ENCODE measurements at places on chromosomes 12 and 14.

DNA sequence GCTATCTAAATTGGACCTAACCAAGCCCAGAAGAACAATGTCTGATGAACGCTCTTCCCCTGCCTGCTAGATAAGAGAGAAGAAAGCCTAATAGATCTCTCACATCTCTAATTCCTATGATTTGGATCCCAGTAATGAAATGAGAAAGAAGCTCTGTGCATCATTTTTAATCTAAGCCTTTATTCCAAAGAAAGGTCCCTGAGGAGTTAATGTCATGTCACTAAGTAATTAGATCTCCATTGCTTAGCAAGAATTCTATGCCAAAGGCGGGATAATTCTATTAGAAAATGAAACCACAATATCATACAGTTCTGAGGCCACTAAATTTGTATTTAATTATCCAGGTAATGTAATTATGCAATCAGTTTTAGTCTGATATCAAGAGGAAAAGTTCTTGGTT is 74.2 kb upstream of the TMEM260 start:
- no peak for DNase-seq

- peak; percentile 73 for DNase-seq
Measured at GRCh38 chr14:97458661-97459579, 661.7 kb downstream of the VRK1 start.

- no peak for DNase-seq
Measured at GRCh38 chr12:104348283-104348993, 44.9 kb downstream of the EID3 start.

DNA sequence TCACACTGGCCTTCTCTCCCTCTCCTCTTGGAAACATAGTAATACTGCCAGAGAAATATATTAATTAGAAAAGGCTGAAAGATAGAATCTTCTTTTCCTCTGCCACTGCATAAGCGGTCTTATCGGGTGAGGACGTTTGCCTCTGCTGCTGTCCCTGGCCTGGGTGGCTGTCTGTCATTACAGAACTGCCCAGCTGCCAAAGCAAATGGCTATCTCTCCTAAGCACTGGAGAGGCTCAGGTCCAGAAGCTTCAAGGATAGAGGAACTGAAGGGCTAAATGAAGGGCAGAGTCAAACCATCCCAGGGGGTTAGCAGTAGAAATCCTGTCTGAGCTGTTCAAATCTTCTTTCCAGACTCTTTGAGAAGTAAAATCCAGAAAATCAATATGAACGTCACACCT is 198.6 kb upstream of the CAND1 start:
- no peak for DNase-seq

DNA sequence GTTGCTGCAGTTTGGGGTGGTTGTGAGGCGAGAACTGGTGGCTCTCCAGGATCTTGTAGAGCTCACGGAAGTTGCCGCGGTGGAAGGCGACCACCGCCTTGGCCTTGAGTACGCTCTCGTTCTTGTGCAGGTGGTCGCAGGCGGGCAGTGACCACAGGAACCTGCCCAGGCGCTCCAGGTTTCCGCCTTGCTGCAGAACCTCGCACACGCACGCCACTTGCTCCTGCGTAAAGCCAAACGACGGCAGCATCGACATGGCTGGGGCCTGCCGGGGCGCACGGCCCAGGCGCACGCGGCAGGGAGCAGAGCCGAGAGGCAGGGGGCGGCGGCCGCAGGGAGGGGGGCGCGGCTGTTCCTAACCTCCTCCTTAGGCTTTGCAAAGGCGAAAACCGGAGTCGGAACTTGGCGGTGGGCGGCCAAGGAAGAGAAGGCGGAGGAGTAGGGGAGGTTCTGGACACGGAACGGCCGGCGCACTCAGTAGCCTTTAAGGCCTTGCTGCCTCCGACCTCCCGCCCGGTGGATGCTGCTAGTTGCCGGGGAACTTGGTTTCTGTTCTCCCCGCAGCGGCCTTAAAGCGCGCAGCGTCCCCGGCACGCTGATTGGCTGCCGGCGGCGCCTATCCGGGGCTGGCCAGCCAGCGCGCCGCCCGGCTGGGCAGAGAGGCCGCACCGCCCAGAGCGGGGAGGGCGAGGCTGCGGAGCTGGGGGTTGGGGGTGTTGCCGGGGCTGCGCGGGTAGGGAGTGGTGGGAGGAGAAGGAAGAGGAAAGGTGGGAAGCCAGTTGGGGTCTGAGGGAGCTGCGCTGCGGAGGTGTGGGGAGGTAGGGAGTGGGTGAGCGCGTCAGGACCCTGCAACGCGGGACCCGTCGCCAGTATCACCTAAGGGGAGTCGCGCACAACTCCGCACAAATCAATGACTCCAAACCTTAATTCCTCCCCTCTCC is at the start of gene SIX1:
Gene SIX1 (minus strand): TSS at position 544 of the 941 bp plus-strand sequence. CDS start 288 bp downstream, at position 256.
- peak; percentile 77 for DNase-seq
